ENCODE measurements at places on chromosomes 16 and 17.

DNA sequence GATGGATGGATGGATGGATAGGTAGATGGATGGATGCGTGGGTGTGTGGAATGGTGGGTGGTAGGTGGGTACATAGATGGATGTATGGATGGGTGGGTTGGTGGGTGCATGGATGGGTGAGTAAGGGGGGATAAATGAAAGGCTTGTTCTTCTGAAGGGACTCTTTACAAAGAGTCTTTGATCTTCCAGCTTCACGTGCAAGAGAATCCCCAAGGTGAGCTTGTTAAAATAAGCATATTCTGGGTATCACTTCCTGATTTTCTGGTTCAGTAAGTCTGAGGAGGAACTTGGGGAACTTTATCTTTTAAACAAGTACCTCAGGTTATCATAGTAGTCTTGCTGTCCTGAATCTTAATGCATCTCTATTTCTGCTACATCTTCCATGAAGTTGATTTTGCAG, 639.1 kb downstream of the MAF start:
- DNase-seq = no peak

DNA sequence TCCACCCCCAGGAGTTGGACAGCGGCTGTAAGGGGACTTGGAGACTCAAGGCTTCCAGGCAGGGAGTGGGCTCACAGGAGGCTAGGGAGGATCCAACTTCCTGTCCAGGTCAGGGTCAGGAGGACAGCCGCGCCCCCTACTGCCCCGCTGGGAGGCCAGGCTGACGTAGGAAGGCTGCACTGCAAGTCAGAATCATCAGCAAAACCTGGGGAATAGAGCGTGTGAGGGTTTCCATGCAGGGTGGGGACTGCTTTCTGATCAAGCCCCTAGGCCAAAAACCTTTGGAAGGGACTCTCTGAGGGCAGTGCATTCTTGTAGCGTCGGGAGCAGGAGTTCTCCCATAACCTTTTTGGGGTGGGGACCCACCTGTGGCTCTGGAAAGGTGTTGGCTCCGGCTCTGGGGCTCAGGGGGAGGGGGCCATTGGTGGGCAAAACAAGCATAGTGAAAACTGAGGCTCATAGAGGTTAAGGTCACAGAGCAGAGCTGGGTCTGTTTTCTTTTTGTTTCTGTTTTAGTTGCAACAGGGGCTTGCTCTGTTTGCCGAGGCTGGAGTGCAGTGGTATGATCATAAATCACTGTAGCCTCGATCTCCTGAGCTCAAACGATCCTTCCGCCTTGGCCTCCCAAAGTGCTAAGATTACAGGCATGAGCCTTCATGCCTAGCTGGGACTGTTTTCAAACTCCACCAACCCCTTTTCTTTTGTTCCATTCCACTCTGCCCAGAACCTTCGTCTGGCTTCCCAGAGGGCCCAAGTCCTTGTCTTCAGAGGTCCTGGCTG, 22.1 kb downstream of the RAI1 start:
- no peak for DNase-seq

DNA sequence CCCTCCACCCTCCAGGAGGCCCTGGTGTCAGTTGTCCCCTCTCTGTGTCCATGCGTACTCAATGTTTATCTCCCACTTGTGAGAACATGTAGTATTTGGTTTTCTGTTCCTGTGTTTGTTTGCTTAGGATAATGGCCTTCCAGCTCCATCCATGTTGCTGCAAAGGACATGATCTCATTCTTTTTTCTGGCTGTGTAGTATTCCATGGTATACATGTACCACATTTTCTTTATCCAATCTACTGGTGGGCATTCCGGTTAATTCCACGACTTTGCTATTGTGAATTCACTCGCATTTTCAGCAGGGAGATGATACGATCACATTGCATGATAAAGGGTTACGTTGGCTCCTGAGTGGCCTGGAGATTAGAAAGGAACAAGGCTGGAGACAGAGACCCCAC, 286.2 kb downstream of the FOXL1 start:
- no peak for DNase-seq

- DNase-seq = no peak
Measured at GRCh38 chr17:75733471-75733870, 12.2 kb downstream of the ITGB4 start.

- no peak for DNase-seq
Measured at GRCh38 chr16:9042964-9043680, 48.3 kb upstream of the HAPSTR1 start.

DNA sequence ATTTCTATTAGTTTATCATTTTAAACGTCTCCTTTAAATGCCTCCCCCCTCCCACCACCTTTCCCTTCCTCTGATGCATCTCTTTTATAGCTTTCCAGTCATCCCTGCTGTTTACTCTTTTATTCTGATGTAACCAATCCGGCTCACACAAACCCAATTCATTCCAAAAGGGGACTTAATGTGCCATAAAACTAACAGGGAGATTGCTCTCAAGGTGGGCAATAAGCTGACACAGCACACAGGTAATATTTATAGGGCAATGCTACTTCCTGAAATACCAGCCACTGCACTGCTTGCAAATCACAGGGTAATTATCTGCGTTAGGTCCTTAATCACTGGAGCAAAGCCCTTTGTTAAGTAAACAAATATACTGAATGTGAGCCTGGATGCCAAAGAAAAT, 23.3 kb upstream of the CA10 start:
- DNase-seq = no peak

DNA sequence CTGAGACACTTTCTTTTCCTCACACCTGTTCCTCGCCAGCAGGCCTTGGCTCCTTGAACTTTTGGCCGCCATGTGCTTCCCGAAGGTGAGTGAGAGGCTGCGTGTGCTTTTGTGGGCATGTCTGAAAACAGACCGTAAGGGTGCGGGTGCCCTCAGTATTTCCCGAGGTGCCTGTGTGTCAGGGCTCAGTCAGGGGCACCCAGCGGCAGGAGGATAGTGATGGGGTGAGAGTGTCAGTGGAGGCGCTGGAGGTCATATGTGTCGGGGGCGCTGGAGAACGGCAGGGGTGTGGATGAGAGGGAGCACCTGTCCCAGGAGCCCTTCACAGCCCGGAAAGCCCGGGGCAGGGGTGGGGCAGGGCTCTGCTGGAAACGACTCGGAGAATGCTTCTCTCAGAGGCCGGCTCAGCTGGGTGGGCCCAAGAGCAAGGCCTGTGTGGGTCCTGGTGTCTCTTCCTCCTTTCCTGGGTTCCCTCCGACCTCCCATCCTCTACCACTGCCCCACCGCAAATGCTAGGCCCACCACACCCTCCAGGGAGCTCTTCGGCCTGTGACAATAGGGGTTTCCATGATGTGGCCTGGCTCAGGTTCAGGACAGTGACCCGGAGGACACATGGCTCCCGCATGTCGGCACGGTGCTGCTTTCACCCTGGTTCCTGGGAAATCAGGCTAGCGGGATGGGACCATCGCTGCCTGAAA, 451 bp downstream of the IL32 start:
- DNase-seq = no peak

DNA sequence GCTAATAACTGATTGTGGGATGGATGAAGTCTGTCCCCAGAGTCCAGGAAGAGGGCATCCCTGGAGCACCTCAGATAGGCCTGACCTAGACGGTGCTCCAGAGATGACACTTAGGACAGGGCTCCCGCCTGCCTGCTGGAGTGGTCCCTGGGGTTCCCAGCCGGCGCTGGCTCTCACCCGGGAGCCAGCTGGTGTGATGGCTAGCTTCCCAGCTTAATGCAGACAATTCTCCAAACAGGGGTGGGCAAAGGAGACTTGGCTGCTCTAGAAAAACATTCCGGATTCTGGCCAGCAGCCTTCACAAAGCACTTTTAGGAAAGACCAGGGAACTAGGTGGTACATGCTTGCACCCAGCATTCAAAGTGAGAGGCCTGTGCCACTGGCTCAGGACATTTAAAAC, 18.6 kb downstream of the ACE start:
- no peak for DNase-seq

DNA sequence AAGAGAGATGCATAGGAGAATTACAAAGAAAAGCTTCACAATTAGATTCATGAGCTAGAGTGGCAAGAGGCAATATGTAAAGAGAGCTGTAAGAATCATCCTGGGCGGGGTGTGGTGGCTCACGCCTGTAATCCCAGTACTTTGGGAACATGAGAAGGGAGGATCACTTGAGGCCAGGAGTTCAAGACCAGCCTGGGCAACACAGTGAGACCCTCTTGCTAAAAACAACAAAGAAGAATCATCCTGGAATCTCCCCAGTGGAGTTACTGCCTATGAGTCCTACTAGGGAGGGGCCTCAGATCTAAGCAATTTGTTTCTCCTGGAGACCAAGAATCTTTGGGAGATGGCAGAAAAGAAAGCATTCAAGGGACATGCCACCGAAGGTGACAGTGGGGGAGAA, 119.1 kb downstream of the HIC1 start:
- no peak for DNase-seq

- no peak for DNase-seq
Measured at GRCh38 chr16:84460406-84461028, 43.9 kb downstream of the MEAK7 start.

DNA sequence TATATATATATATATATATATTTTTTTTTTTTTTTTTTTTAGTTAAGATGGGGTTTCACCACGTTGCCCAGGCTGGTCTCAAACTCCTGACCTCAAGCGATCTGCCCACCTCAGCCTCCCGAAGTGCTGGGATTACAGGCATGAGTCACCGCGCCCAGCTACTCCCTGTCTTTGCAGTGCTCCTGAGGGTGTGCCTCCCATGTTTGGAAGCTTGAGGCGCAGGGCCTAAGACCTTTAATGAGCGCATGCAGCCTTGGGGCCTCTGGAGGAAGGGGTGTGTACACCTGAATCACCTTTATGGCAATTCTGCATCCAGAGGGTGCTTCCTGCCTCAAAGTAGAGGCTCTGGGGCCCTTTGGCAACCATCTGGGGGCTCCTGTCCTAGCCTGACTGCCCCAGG, 219.4 kb upstream of the CIBAR2 start:
- DNase-seq = no peak

GRCh38 chr17:55458978-55459377, 37.3 kb upstream of the MMD start:
- peak; percentile 52 for DNase-seq

- no peak for DNase-seq
Measured at GRCh38 chr17:63751806-63752205, 10.2 kb upstream of the STRADA start.

DNA sequence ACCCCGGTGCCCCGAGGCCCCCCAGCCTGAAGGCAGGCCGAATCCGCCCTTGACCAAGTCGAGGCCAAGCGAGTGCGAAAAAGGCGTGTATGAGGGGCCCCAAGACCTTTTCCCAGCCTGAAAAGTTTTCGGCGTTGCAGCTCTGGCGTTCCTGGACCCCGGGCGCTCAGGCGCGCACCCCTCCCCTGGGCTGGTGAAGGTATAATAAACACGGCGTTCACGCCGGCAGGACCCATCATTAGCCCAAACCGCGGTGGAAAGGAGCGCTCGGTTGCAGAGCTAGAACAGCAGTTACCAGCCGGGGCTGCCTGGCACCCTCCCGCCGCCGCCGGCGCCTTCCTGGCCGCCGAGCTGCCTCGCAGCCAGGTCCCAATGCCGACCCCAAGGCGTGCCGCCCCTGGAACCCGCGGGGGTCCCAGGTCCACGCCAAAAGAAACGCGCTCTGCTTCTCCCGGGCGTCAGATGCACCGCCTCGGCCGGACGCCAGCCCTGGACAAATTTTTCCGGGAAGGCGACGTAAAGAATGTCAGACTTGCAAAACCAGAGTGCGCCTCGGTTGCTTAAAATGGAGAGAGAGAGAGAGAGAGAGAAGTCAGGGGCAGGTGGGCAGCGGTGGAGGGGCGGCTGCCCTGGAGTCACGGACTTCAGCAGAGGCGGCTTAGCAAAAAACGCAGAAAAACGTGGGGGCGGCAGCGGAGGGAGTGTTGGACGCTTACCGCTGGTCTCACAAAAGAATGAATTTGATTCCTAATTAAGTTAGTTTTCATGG, 11.5 kb upstream of the FOXF1 start:
- no peak for DNase-seq

DNA sequence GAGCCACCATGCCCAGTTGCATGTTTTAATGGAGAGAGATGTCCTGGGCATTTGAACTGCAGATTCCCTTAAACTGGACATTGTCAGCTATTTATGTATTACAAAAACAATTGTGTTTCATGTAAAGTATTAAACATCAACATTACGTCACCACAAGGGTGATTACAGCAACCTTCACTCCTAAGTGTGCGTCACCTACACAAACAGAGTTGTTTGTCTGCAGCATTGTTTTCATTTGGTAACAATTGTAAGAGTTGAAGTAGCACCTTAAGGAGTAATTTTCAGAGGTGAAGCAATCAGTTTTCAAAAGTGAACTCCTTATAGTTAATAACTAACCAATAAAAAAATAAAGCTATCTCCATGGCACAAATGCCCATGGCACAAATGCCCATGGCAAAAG, 271.4 kb downstream of the IRX3 start:
- no peak for DNase-seq

GRCh38 chr16:81551151-81551808, 106.7 kb downstream of the CMIP start:
- DNase-seq = no peak

DNA sequence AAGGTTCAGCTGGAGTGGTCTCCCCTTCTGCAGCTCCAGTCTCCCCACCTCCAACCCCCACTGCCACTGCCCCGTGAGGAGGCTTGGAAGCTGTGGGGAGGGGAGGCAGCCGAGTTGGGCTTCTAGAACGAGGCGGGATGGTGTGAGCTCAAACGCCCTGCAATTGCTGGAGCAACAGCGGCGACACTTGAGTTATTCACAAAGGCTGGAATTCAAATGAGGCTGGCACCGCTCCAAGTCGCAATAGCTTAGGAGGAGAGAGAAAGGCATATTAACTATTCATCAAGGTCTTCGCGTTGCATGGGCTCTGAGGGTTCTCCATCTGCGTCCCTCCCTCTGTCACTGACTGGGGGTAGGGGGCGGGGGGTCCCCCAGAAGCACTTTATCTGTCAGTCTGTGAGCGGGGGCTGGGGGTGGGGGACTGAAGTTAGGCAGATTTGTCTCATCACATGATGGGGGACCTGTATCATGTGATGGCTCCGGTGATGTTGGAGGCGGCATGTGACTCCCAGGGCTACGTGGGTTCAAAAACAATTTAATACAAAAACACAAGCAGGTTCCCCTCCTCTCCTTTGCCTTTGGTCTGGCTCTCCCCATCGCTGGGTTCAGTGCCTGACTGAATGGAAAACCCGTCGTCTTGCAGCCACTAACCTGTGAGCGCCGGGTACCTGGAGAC, 70.5 kb downstream of the RBBP6 start:
- DNase-seq = no peak

DNA sequence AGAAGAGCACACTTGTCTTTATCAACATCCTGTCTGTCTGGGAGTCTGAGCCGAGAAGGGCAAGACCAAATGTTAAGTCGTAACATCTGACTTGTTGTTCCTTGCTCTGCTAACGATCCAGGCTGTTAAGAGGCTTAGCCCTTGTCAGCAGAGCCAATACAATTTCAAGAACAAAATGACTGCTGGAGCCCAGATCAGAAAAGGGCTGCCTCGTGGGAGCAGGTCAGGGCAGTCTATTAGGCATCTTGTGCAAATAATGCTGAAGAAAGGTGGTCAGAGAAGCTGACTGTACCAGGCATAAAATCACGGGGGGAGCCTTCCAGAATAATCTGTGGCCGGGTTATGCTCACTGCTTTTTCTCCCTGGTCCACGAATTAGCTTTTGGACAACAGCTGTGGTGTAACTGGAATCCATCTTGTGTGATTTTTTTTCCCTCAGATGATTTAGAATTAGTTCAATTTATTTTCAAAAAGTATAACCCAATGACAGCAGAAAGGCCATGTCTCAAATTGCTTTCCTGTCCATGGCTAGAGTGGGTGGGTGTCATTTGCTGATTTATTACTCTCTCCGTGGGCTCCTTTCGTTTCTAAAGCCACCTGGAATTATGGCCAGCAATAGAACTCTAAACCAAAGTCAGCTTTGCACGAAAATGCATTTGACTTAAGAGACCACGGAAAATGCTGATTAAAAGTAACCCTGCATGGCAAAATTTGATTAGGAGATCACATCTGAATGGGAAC, 221.1 kb upstream of the HSBP1 start:
- no peak for DNase-seq
